Transverse colon (tissue), 4 donors: ENCODE measurements at places on chromosomes 7 and 10. TPM values are rescaled to one million over a fixed set of nuclear protein-coding genes. Genes with fewer than 3 reads are reported as not detected.

DNA sequence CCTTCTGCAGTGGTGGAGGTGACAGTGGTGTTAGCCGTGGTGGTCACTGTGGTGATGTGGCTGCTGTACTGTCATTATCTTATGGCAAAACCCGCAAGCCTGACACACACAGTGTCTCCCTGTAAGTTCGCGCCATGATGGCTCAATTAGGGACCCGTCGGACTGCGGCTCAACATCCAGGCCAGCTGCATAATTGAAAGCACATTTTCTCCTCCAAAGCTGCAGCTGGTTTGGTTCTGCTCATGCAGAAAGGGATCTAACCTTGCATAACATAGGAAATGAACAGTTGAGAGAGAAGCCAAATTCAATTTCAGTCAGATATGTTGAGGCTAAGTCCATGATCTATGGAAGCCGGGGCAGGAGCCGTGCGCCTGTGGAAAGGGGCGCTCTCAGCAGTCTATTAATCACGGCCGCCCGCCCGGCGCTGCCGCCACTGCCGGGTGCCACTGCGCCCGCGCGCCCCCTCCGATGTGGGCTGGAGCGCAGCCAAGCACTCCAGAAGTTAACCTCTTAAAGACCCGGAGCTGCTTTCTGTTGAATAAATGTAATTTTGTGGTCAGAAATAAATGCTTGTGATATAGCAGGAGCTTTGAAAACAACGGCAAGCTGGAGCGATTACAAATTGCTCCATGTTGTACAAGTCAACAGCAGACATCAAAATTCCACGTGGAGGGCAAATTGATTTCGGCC lies 227.7 kb downstream of the CUX1 start:
- no peak for DNase-seq

- DNase-seq = no peak
These were observed 39.6 kb downstream of the ENTPD1 start for GRCh38 chr10:95795602-95796001.

DNA sequence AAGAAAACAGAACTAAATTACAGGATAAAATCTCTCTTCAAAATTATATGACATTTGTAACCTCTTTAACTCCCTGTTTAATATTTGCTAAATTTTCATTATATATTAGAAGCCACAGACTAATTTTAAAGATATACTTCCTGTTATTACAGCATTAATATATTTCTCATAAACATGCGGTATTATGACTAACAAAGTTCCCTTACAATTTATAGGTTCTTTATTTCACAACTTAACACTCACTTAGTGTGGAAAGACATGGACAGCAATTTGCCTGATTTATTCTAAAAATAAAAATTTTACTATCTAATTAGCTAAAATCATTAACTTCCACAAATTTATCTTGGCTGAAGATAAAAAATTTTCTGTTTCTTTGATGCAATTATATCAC lies 29.0 kb downstream of the CTNNA3 start:
- no peak for DNase-seq

- no peak for DNase-seq
These were observed 77.5 kb upstream of the PHYHIPL start for GRCh38 chr10:59098831-59099452.

- peak; percentile 43 for DNase-seq
These were observed 109.6 kb downstream of the WNT2 start for GRCh38 chr7:117212969-117213877.

DNA sequence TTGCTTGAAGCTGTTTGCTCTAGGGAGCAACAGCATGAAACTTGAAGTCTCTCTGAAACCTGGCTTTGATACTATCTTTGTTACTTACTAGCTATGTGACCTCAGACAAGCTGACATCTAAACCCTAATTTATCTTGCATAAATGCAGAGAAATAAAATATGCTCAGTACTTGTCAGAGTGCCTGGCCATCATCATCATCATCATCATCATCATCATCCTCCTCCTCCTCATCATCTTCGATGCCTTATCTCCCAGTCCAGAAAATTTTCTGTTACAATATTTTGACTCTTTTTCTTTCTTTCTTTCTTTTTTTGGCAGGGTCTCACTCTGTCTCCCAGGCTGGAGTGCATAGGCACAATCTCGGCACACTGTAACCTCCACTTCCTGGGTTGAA lies 34.8 kb upstream of the TAX1BP1 start:
- no peak for DNase-seq

DNA sequence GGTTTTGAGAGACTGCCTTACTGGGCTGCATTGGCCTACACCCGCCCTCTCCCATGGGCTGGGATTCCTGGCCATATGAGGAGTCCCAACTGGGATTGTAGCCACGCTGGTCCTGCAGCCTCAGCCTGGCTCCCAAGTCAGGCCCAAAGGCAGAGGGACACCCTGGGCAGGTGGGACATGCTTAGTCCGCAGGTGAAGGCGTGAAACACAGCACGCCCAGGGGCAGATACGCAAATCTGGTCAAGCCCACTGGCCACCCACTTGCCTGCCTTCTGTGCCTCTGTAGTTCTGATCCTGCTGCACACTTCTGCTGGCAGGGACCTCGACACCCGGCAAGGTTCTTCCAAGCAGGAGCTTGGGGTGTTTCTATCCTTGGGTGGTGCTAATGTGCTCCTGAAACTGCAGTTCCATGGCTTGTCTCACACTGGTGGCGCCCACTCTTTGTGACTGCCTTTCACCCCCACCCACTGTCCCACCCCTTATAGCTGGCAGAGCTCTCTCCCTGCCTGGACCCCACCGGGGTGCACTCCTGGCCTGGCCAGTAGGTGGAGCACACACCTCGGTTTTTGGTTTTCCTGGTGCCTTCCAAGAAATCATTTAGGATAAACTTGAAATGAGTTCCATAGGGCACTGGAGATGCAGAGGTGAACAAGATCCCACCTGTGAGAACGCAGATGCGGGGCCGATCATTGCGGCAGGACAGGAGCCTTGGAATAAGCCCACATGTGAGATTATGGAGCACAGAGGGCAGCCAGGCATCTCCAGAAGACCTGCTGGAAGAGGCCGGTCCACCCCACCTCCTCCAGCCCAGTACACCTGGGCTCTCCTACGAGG lies 47.9 kb downstream of the MKI67 start:
- DNase-seq = peak; percentile 41

DNA sequence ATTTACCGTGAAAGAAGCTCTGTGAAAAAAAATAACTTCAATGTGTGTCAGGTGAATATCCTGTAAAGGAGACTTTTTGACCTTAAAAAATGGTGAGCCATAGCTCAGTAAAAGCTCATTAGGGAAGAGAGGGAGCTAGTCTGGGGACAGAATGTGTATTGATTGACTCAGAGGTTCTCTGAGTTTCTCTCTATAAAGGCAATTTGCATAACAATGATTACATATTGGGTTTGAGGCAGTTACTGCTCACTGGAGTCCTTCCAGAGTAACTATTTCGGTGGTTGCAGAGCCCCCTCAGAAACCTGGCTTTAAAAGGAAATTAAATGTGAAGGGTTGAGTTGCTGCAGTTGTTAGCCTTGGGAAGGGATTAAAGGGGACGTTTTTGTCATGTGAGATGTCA lies 181.6 kb downstream of the GALNT17 start:
- DNase-seq = no peak

GRCh38 chr7:49885593-49886285 lies 112.3 kb downstream of the VWC2 start:
- DNase-seq = peak; percentile 11

- DNase-seq = no peak
These were observed 4.7 kb upstream of the ZNF775 start for GRCh38 chr7:150374472-150374871.

DNA sequence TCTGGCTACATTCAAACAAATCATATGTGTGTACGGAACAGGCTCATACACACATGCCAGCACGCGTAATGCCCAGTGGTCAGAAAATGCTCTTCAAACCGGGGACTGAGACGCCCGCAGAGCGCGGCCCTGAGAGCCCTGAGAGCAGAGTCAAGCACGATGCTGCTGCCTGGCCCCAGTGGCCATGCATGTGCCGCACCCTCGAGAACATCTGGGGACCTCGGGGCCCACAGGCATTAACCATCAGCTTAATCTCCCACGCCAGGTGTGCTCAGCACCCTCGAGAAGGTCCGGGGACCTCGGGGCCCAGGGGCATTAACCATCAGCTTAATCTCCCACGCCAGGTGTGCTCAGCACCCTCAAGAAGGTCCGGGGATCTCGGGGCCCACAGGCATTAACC lies 163.1 kb downstream of the PTPRN2 start:
- no peak for DNase-seq

GRCh38 chr7:92563345-92563744 lies 26.8 kb downstream of the FAM133B start:
- DNase-seq = no peak

DNA sequence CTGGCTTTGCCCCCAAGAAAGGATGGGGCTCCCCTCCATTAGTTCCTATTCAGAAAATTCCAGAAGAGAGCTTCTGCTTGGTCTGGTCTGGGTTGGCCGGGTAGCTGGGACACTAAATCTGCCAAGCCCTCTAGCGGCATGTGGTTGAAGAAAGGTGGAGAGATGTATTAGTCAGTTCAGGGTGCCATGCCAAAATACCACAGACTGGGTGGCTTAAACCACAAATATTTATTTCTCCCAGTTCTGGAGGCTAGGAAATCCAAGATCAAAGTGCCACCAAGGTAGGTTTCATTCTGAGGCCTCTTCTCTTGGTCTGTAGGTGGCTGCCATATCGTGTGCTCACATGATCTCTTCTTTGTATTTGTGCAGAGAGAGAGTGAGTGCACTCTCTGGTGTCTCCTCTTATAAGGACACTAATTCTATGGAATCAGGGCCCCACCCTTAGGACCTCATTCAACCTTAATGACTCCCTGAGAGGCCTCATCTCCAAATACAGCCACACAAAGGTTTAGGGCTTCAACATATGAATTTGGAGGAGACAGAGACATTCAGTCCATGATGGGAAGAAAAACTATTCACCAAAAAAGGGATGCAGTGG lies 38.7 kb upstream of the MTPAP start:
- no peak for DNase-seq

- DNase-seq = no peak
These were observed 49.8 kb downstream of the PODXL start for GRCh38 chr7:131506597-131506996.

DNA sequence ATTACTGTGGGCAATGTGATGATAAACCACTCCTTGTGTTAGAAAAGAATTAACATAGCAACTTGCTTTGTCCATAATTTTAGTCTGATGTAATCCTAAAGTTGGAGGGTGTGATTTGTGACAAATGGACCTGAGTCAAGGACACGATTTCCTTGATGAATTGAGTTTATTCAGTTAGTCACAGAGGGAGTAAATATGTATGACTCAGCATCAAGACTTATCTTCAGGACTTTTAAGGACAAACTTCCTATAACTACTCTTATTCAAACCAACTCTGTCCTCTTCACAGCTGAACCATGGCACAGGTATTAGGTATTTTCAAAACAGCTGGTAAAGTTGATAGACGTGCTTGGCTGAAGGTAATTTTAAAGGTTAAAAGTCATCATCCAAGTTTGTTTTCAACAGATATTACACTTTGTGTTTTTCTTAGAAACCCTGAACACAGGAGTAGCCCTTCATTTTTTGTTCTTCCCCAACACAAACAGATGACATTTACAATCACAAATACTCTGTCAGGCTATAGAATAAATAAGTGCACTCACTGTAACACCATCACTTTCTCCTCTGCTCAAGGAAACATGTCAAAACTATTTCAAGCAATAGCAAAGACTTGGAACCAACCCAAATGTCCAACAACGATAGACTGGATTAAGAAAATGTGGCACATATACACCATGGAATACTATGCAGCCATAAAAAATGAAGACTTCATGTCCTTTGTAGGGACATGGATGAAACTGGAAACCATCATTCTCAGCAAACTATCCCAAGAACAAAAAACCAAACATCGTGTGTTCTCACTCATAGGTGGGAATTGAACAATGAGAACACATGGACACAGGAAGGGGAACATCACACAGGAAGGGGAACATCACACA lies 54.5 kb downstream of the COA1 start:
- DNase-seq = no peak

GRCh38 chr7:154789404-154789803 lies 213.5 kb downstream of the PAXIP1 start:
- DNase-seq = no peak

GRCh38 chr10:74585231-74586087 lies 240.9 kb upstream of the KAT6B start:
- DNase-seq = no peak

DNA sequence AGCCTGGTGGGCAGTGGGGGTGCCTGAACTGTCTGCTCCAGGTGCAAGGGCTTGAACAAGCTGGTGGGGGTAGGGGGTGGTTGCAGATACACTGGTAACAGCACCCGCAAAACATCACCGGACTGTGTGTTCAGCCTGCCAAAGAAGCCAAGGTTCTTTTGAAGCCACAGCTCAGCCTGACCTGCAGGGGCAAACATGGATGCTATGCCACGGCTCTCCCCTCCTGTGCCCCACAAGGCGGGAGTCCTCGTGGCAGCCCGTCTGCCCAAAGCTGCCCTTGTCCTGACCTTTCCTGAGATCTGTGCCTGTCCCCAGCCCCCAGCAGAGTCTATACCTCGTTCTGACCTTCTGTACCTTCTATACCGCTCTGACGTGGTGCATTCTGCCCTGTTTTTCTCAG lies 285.7 kb downstream of the GLRX3 start:
- no peak for DNase-seq

DNA sequence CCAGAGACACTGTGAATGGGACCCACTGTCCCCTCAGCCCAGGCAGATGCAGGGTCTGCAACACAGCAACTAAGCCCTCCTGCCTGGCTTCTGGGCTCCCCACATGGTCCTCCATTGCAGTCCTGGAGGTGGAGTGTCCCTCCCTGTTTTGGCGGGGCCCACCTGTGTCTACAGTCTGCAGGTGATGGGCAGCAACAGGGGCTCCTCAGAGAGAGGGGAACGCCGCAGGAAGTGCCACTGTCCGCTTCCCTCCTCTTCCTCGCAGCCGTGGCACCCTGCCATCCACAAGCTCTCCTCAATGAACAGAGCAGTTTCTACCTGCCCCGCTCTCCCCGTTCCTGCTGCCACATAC lies 9.3 kb downstream of the CAMK2G start:
- DNase-seq = no peak

- no peak for DNase-seq
These were observed 470.0 kb upstream of the SEMA3A start for GRCh38 chr7:84664626-84665025.

Gene SFR1
- total RNA-seq = not detected

Gene TAS2R41
- not detected for total RNA-seq

Gene OR2A1
- not detected for total RNA-seq

Gene SEMA3D
- total RNA-seq = 1.4 TPM

Gene CPED1
- 20.2 TPM for total RNA-seq

Gene LRIT1
- not detected for total RNA-seq

Gene CPVL
- 0.75 TPM for total RNA-seq

Gene UPK3B
- total RNA-seq = 4.9 TPM

Gene MACROH2A2
- total RNA-seq = 8.6 TPM

Gene NXPH1
- total RNA-seq = not detected

Gene PSD
- total RNA-seq = 38.9 TPM

Gene HABP2
- not detected for total RNA-seq

Gene DAGLB
- 59.1 TPM for total RNA-seq

Gene TUBAL3
- 0.40 TPM for total RNA-seq

Gene COL1A2
- 47.0 TPM for total RNA-seq

Gene HUS1
- 55.0 TPM for total RNA-seq

Gene INMT
- 8.2 TPM for total RNA-seq

Gene SLC18A3
- 1.5 TPM for total RNA-seq

Gene GFRA1
- 19.5 TPM for total RNA-seq
